Amygdala (tissue), 56 donors: ENCODE measurements at places on chromosomes 6 and 20.

DNA sequence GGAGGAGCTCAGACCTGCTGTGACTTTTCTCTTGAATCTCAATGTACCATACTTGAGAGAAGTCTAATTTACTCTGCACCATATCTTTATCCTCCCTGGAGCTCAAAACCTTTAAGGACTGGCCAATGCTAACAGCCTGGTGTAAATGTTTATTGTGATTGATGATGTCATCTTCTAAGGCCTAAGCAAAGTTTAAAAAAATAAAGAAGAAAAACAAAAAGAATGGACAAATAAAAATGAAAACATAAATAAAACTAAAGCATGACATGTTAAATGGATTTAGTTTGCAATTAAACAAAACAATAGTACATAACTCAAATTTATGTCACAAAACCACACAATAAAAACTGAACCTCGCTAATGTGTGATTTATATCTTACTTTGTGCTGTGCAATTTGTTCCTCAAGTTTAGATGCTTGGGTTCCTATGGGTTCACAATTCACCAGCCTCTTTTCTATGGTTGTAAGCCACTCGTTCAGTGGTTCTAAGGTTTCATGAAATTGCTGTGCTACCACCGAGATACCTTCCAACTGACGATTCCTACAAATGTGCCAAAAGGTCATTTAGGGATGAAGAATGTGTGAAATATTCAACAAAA lies 113.0 kb downstream of the DST start:
- DNase-seq = no peak

DNA sequence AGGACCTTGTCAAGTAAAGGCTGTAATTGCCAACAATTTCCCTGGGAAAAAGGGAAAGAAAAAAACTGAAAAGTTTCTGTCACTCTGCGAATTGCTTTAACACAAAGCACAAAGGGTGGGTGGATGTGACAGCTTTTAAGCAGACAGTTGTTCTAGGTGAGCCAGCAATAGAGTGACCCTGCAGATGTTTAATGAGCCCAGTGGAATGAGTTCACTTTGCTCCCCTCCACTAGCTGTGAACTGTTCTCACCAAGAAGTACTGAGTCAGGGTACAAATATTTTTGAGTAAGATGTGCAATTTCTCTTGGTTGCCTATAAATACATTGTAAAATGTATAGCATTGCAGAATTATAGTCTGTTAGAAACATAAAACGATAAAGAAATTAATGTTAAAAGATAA lies 26.2 kb upstream of the LRRC1 start:
- DNase-seq = no peak

- DNase-seq = no peak
Observed at GRCh38 chr6:42370323-42370985, 81.3 kb downstream of the TRERF1 start.

DNA sequence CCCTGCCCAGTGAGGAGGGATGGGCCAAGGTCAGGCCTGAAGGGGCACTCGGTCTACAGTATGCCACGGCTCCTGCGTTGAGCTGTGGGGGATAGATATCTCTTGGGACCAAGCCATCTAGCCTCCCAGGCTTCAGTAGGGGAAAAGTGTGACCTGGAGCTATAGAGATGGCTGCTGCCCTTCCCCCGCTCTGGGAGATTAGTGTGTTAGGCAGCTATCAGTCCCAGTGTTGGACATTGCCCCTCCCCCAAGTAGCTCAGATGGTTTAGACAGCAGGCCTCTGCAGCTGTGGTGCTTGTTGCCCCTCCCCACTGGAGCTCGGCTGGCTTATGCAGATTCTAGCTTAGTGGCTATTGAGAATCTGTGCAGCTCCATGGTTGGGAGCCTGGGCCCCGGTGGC lies 56.8 kb downstream of the KHDRBS2 start:
- DNase-seq = no peak

DNA sequence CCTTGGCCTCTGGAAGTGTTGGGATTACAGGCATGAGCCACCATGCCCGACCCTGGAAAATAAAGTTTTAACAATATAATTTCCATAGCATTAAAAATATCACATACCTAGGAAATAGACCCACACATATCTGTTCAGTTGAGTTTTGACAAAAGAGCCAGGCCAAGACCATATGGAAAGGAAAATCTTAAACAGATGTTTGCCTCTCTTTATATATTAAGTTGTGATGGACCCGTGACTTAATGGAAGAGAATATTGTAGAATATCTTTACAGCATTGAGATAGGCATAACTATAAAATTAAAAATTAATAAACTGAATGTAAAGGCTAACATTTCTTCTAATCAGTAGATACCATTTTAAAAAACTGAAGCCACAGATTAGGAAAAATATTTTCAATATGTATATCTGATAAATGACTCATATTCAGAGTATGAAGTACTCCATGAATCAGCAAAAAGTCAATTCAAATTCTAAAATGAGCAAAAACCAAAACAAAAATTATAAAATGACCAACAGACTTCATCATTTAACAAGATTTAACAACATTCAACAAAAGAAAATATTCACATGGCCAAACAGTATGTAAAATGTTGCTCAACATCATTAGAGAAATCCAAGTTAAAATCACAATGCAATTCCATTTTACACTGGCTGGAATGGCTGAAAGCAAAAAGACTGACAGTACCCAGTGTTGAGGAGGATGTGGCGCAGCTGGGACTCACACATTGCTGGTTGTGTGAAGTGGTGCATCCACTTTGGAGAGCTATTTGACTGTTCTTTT lies 43.3 kb downstream of the GTF2H5 start:
- DNase-seq = no peak

DNA sequence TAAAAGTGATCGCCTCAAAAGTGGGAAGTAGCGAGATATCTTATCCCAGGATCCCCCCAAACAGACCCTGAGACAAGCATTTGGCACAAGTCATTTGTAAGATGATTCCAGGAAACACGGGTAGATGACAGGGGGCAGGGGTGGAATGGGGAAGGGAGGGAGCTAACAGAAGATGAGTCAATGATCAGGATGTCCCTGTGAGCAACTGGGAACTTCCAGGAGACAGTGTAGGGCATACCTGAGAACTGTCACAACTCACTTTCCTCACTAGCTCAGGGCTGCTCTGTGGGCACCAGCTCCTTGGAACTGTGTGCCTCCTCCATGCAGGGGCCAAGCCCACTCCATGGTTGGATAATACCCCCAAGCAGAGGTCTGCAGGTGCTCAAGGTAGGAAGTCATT lies 38.5 kb upstream of the VSX1 start:
- no peak for DNase-seq

DNA sequence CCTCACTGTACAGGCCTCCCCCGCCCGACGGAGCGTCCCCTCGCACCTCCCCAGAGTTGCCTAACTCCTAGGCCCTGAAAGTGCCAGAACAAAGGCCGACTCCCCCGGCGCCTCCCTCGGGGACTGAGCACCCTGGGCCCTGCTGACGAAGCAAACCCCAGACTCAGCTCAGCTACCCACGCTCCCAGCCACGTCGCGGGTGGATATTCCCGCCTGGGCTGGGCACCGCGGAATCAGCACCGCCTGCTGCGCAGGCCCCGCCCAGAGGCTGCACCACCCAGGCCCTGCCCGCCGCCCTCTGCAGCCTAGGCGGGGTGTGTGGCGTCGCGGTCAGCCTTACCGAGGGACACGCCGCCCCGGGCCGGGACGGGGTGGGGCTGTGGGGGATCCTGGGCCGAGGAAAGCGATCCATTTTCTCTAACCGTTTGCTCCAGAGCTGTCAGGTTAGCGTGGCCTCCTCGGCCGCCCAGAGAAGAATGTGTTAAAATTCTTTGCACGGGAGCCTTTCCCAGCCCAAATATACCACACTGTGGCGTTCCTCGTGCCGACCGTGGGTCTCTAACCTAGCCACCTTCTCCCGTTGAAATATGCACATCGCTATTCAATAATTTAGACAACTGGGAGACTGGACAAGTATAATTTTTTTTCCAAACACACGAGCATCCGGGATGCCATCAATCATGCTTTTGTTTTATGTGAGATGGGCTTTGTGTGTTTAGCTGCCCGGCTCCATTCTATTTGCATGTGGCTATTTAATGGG lies 31.4 kb downstream of the TFAP2A start:
- no peak for DNase-seq

GRCh38 chr20:21707999-21708737 lies 2.7 kb downstream of the PAX1 start:
- DNase-seq = no peak

DNA sequence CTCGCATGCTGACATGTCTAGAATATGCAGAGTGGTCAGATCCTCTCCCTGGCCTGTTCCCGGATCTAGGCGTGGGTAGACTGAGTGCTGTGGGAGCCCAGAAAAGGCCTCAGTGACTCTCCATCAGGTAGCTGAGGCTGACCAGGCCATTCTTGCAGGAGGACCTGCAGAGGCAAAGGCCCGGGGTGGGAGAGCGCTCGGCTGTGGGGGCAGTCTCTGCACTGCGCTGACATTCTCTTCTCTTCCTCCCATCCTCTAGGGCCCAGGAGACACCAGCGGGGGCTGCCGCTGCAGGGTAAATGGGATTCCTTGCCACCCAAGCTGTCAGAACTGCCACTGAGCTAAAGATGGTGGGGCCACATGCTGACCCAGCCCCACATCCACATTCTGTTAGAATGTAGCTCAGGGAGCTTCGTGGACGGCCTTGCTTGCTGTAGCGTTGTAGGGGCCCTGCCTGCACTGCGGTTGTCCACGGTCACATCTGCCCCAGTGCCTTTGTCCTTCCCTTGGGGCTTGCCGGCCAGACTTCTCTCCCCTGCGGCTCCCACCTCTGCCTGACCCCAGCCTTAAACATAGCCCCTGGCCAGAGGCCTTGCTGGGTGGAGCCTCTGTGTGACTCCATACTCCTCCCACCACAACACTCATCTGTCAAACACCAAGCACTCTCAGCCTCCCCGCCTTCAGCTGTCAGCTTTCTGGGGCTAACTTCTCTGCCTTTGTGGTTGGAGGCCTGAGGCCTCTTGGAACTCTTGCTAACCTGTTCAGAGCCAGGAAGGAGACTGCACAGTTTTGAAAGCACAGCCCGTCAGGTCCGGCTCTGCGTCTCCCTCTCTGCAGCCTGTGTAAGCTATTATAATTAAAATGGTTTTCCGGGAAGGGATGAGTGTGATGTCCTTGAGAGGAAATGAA lies 22.2 kb downstream of the RBCK1 start:
- no peak for DNase-seq

GRCh38 chr6:23522792-23523547 lies 603.0 kb upstream of the NRSN1 start:
- DNase-seq = no peak

GRCh38 chr6:85081102-85081501 lies 316.7 kb upstream of the TBX18 start:
- no peak for DNase-seq

DNA sequence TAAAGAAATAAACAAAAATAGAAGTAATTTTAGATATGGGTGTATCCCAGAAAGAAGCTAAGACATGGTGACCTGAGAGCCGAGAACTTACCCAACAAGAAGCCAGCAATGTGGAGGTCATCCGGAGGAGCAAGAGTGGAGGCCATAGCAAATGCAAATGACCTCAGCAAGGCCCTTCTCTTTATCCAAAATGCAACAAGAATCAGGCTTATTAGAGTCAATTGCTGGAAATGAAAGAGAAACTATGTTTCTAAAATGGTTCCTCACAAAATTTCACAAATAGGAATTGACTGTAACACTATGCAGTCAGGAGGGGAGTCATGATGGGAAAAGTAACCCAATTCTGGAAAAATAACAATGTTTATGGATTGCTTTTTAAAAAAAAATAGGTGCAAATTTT lies 90.4 kb downstream of the TNFAIP3 start:
- DNase-seq = no peak

DNA sequence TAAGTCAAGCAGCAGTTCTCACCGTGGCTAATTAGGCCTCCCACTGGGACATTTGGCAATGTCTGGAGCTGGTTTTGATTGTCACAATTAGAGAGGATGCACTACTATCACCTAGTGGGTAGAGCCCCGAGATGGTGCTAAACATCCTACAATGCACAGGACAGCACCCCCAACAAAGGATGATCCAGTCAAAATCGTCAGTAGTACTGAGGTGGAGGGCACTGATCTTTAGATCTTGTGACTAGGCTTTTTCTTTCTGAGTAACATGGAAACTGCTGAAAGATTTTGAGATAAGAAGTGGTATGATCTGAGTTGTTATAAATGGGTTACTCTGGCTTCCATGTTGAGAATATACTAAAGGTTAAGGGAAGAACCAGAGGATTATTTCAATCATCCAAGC lies 12.0 kb downstream of the UBD start:
- no peak for DNase-seq

DNA sequence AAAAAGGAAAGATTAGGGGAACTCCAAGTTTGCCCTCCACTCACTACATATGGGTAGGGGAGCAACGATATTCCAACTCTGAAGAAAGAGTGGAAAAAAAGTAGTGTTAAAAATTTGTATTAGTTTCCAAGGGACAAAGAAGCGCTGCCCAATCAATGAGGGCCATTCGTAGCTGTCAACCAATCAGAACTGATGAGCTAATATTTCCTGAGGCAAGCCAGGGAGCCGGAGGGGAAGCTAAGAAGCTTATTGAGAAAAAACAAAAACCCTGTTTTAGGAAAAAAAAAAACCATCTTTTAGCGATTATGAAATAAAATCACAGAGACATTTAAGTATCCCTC lies 59.5 kb downstream of the TRIM38 start:
- peak; percentile 55 for DNase-seq

DNA sequence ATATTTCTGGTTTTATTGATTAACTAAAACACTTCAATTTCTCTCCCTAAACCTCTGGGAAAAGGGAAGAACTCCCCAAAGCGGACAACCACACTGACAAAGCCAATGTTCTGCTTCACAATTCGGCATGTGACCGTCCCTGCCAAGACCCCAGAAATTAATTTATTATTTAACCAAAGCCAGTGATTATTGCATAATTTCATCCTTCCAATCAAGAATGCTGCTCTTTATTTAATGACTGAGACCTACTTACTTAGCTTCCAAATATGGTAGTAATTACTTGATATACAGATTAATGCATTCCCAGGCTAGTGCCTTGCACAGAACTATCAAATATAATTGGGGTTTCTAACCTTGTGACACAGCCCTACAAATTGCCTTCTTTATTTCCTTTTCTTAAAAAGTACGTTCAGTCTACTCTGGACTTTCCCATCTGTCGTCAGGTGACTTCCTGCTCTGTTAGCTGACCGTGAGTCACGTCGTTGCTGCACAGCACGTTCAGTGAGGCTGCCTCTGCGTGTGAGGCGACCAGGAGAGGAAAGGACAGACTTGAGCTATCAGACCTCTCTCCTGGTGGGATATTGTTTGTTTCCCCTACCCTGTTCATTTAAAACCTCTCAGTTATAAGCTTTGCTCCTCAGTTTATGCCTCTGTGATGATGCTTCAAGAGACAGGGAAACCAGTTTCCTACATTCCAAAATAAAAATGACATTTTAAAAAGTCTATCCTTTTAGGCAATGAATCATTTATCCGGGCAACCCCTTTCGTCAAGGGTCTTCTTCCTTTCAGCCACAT lies 55.7 kb upstream of the TNFAIP3 start:
- DNase-seq = no peak

DNA sequence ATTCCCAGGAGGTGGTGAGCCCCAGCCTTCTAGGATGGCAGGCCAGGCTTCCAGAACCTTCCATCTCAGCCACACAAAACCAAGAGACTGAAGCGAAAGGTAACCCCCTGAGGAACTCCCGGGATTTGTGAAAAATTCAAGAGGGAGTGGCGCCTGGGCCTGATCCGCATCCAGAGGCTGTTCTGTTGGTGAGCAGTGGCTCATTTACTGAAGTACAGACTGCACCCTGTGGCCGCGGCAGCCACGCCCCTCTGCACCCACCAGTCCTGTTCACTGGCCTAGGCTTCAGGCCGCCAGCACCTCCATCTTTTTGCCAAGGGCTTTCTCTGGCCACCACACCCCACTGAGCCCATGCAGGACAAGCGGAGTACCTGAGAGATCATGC lies 79.1 kb upstream of the PTPN1 start:
- no peak for DNase-seq

- no peak for DNase-seq
Observed at GRCh38 chr6:35600659-35601125, 88.0 kb upstream of the TULP1 start.
